Gastroesophageal sphincter (tissue), 4 donors: ENCODE measurements at places on chromosomes 16 and 17. TPM values are rescaled to one million over a fixed set of nuclear protein-coding genes. Genes with fewer than 3 reads are reported as not detected.

The VAT1L gene
- 2.2 TPM for total RNA-seq

The ZNF469 gene
- 1.1 TPM for total RNA-seq

The C16orf96 gene
- not detected for total RNA-seq

The PDILT gene
- not detected for total RNA-seq

The XAF1 gene
- total RNA-seq = 40.9 TPM

The SLC9A5 gene
- 0.93 TPM for total RNA-seq

The MYO15A gene
- total RNA-seq = 0.59 TPM

- ATAC-seq = no peak
These were observed 1109.2 kb upstream of the CDH8 start for GRCh38 chr16:63145411-63145810.

DNA sequence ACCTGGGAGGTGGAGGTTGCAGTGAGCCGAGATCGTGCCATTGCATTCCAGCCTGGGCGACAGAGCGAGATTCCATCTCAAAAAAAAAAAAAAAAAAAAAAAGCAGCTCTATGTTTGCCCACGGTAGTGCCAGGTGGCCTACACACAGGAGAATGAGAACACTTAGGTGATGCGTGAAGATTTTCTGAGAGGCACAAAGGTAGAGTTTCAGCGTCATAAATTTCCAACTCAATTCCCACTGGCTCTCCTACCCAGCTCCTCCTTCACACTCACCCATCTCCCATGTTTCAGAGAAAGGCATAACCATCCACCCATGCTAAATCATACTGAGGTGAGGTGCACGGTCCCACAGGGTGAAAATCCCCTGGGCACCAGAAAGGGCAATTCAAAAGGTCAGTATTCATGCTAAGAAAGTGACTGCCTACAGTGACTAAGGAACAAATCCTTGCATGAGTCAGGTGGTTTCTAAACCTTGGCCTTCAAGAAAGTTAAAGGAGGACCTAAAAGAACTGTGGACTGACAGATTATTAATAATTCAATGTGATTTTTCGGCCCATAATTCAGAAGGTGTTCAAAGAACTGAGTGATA, 4.8 kb downstream of the DCAKD start:
- ATAC-seq = no peak

GRCh38 chr17:42484304-42484703, 25.6 kb downstream of the ATP6V0A1 start:
- peak; percentile 31 for ATAC-seq

- ATAC-seq = no peak
These were observed 73.3 kb downstream of the TANC2 start for GRCh38 chr17:63039342-63039741.

DNA sequence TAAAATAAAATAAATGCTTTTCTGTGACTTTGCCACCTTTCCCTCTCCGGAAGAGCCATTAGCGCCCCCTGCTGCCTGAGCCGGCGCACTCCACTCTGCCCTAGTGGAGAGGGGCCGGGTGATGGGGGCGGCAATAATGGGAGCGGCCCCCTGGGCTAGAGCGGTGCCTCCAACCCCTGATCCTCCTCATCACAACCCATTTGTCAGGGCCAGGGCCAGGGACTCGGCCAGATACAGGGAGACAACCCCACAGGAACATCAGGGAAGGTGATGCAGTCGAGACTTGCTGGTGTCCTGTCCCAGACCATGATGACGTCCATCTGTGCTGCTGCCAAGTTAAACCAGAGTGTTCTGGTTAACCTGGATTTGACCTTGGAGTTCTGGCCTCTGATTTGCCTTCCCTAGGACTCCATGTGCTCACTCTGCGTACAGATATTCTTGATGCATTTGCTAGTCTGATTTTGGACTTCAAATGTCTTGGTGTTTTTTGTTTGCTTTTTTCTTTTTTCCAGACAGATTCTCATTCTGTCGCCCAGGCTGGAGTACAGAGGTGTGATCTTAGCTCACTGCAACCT, 46.1 kb upstream of the BPTF start:
- ATAC-seq = peak; percentile 61

GRCh38 chr16:85399583-85400284, 213.4 kb upstream of the GSE1 start:
- no peak for ATAC-seq

GRCh38 chr17:47324224-47325020, 667 bp downstream of the EFCAB13 start:
- ATAC-seq = peak; percentile 54

DNA sequence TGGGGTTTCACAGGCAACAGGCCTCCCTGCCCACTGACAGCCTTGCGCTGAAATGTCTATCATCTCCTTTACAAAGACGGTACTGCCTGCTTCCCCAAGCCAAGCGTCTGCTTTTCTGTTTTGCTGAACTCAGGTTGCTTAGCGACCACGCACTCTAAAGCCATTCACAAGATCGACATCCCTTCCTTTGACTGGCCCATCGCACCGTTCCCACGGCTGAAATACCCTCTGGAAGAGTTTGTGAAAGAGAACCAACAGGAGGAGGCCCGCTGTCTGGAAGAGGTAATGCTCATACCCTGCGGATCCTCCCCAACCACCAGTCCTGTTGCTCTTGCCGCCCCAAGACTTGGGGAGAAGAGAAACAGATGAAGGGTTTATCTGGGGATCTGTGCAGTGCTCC, 28.7 kb downstream of the TMEM186 start:
- no peak for ATAC-seq

- no peak for ATAC-seq
These were observed 6.4 kb downstream of the NHERF1 start for GRCh38 chr17:74754832-74755231.
